ENCODE measurements at places on chromosomes 7 and 10.
A peak's percentile ranks its signal among the peaks of the same experiment; 100 is the strongest.

- no peak for DNase-seq
These were observed 97.6 kb upstream of the GSDME start for GRCh38 chr7:24854866-24855265.

- no peak for DNase-seq
These were observed 99.3 kb upstream of the FAM20C start for GRCh38 chr7:92888-93672.

- no peak for DNase-seq
These were observed 61.8 kb upstream of the DKK1 start for GRCh38 chr10:52252307-52252706.

DNA sequence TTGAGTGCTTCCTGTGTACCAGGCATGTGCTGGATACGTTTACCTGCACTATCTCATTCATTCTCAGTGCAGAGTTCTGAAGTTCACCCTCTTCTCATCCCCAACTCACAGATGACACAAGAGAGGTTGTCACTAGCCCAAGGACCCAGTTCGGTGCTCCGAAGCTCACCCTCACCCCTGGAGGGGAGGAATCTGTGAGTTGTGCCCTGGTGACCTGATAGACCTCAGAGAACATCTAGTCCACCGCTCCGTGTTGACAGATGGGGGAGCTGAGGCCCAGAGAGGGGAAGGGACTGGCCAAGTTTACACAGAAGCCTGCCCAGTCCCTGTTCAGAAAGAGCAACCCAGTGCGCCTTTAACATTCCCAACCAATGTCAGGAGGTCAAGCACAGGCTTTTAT lies 44.8 kb upstream of the EMX2 start:
- DNase-seq = no peak

- DNase-seq = no peak
These were observed 32.9 kb downstream of the RNF32 start for GRCh38 chr7:156673454-156673853.

- DNase-seq = no peak
These were observed 6.3 kb downstream of the WNT16 start for GRCh38 chr7:121334875-121335648.

DNA sequence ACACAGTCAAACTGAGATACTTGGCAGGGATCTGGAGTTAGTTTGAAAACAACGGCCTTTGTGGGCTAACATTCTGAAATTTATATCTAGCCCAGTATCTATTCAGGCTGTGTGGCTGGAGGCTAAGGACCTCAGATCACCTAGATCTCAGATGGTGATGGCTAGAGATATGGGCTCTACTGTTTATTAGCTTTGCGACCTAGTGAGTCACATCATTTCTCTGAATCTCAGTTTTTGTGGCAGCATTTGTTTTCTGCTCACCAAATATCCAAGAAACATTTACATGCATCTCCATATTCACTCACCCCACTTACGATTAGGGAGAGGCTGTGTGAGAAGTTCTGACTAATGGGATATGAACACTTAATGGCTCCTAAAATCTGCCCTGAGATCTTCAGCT lies 503.9 kb downstream of the KIF20B start:
- no peak for DNase-seq

GRCh38 chr10:29816801-29817558 lies 182.2 kb upstream of the SVIL start:
- no peak for DNase-seq

- peak; percentile 91 for DNase-seq
These were observed at the start of gene TASOR2 for GRCh38 chr10:5684318-5684970. TASOR2 (plus strand) TSS chr10:5684838; CDS start chr10:5720643, 35,805 bp downstream.

DNA sequence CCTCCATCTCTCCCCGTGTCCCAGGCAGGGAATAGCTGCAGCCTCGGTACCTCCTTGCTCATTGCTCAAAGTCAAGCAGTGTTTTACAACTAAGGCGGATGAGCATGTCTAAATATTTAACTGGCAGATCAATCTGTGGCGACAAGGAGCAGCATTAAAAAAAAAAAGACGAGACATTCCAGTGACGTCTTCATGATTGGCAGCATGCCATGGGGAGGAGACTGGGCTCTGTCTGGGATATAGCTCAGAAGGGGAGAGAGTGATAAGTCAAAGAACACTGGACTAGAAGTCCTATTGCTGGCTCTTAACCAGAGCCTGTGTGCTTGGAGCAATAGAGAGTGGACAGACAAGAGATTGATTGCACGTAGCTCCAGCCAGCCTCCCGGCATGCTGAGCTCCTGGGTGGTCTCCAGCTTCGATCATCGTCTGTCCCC lies 287.5 kb upstream of the PODXL start:
- peak; percentile 71 for DNase-seq

- no peak for DNase-seq
These were observed 787 bp downstream of the MAGI2 start for GRCh38 chr7:79452495-79453265.

GRCh38 chr7:22781230-22781711 lies 41.4 kb downstream of the TOMM7 start:
- DNase-seq = no peak

- no peak for DNase-seq
These were observed 81.0 kb downstream of the PPP1R3C start for GRCh38 chr10:91551856-91552255.

- peak; percentile 25 for DNase-seq
These were observed 93.1 kb downstream of the NRP1 start for GRCh38 chr10:33241351-33241750.

- no peak for DNase-seq
These were observed 90.2 kb downstream of the GPR85 start for GRCh38 chr7:112996331-112996871.

DNA sequence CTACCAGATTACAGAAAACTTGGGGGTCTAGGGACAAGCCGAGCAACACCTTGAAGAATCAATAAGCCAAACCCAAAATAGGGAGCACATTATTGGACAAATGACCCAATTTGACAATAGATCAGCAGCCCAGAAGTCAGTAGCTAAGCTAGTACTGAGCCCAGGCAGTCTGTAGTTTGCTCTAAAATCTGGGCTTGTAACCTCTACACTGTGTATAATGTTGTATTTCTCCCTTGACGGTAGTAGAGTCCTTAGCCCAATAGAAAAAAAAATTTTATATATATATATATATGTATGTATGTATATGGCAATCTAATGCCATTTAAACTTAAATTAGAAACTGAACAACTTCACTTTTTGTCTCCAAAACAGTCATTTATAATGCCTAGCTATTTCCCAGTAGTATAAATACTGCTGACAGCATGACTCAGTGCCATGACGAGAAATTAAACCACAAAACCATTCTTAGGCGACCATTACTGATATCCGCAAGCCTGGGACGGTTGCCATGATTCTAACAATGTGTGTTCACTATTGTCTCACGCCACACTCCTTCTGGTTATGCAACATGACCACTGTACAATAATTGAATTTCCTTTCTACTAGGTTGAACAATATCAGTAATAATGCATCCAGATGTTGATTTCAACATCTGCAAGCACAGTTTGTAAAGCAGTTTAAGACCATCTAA lies 110.5 kb downstream of the IPMK start:
- DNase-seq = no peak

DNA sequence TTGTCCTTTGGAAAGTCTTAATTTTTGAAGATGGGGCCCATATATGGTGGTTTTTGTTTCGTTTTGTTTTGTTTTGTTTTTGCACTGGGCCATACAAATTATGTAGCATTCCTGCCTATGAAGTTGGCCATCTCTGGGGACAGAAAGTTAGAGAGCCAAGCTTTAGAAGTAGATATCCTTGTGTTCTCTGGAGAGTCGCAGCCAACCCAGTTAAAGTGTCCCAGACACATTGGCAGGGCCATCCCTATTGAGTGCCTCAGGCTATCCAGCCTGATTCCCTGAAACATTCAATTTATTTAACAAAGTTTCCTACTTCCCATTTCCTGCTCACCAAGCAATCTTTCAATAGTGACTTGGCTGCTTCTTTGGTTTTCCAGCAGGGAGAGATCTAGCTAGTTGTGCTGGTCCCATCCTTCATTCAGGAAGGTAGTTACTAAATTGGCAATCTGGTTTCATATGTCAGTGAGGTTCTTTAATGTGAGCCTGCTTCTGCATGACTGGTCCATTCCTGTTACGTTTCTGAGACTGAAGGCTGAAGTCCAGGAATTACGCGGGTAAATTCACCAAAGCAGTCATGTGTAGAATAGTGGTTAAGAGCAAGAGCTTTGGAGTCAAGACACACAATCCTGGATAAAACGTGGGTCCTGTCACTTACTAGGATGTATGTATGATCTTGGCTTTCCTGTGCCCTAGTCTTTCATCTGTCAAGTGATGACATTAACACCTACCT lies 49.3 kb upstream of the HBP1 start:
- DNase-seq = peak; percentile 31

DNA sequence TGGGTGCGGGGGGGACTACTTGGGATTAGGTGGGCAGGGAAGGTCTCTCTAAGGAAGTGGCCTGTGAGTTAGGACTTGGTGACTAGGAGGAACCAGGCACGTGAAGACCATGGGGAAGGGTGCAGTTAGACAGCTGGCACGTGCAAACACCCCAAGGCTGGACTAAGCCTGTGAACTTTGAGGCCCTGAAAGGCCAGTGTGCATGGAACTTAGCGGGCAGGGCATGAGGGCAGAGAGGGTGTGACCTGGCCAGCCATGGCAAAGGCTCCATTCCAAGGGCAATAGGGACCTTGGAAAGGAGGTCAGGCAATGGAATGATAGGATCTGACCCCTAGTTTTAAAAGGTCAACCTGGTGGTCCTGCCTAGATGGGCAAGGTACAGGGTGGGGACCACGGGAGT lies 158.4 kb upstream of the PCBD1 start:
- no peak for DNase-seq

DNA sequence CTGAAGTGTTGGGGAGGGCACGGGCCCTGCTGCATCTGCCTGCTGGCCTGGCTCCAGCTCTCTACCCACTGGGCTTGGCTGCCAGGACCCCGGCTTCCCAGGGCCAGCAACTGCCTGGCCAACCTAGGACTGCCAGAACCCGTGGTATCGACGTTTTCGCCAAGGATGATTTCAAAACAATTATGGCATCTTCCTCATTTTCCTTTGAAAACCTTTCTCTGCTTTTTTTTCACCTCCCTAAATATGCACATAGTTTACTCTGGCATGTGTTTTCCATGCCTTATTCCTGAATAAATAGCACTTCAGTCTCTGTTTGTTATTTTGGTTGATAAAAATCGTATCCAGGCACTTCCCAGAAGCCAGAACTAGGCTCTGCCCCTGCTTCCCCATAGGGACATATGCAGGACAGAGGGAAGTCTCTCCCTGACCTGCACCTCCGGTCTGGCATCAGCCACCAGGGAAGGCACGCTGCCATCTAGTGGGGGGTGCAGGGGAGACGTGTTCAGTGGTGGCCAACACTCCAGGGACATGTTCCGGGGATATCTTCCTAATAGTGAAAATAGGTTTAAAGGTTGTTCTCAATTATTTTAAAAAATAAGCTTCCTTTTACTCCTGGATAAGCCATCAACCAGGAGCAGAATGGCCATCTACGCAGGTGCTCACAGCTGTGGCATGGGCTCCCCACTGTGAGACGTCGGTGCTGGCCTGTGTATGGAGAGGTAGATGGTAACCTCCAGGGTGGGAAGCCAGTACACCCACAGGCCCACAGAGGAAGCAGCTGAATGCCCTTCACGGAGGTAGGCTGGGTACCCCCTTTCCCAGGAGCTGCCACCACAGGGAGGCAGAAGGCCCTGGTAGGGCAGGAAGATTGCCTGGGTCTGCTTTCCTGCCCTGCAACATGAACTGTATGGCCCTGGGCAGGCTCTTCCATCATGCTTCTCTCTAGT lies 30.7 kb upstream of the ANTXRL start:
- peak; percentile 32 for DNase-seq

DNA sequence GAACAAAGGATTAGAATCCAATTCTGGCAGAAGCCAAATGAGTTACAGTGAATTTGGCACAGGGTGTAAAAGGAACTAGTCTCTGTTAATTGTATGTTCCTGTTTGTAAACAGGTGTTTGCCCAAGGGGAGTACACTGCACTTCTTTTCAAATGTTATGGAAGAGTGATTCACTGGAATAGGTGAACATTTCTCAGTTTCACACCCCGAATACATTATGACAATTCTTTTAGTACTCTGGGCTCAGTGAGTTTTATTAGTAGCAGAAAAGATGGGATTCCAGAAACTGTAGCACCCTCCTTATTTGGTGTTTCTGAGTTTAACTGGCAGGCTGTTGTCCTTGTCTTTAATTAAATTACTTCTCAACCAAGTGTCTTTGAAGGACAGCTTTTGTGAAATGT lies 329.2 kb downstream of the BBS9 start:
- DNase-seq = no peak
